ENCODE measurements at places on chromosomes 7 and 10.

- DNase-seq: no peak
These were observed 114.4 kb upstream of the CREB5 start for GRCh38 chr7:28297801-28298459.

GRCh38 chr7:74656441-74656836 lies 1.1 kb upstream of the GTF2I start:
- no peak for DNase-seq

GRCh38 chr7:39910108-39910869 lies 39.8 kb upstream of the CDK13 start:
- DNase-seq: no peak

DNA sequence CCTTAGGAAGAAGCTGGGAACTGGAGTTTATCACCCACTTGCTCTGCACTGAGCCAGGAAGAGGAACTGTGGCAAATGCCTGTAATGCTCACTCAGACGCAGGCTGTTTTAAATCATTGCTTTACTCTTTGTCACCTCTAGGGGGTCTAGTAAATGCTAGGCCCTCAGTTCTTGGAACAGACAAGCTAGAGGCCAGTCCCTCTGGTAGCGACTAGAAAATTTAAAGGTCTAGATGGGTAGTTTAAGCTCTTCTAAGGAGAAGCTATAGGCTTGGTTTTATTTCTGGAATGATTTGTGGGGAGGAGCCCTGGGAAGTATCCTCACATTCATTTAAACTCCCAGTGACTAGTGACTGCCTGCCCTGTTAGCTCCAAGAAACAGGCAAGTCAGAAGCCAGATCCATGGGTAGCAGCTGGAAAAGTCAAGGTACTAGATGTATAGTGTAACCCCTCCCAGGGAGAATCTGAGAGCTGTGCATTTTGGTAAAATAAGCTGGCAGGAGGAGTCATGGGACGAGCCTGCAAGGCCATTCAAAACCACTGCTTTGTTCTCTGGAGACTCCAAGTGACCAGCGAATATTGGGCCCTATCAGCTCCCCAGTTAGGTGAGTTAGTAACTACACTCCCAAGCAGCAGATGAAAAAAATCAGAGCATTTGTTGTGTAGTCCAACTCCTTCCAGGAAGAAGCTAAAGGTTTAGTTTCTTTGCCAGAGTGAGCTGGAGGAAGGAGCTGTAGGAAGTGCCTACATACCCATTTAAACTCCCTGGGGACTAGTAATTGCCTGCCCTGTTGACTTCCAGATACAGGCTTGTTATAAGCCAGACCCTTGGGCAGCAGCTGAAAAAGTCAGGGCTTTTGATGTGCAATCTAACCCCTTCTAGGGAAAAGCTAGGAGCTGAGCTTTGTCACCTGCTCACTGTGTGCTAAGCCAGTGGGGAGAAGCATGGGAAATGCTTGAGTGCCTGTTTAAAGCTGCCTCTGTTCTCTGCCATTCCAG lies 68.9 kb downstream of the DYNC1I1 start:
- no peak for DNase-seq

DNA sequence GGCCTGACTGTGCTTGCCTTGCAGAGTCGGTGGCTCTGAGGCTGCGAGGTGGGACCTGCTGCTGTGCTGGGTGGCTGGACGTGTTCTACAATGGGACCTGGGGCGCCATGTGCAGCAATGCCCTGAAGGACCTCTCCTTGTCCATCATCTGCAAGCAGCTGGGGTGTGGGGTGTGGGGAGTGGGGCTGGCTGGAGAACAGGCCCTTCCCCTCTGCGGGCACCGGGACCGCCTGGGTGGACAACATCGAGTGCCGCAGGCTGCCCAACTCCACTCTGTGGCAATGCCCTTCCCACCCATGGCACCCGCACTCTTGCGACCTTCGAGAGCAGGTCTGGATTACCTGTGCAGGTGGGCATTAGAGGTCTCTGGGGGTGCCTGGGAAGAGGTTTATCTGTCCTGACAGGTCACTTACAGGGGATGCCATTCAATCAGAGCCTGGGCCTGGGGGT lies 10.9 kb downstream of the SCART1 start:
- no peak for DNase-seq

DNA sequence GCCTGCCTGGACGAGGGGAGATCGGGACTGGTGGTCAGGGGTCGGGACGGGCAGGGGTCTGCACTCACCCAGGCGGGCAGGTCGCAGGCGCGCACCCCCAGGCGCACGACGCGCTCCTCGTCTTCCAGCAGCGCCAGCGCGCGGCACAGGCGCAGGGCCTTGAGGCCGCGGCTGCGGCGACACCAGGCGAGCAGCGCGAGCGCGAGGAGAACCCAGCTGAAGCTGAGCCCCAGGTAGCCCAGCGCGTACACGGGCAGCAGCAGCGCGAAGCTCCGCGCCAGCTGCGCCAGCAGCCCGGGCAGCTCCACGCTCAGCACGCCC lies 328 bp downstream of the ESYT2 start:
- DNase-seq: no peak

DNA sequence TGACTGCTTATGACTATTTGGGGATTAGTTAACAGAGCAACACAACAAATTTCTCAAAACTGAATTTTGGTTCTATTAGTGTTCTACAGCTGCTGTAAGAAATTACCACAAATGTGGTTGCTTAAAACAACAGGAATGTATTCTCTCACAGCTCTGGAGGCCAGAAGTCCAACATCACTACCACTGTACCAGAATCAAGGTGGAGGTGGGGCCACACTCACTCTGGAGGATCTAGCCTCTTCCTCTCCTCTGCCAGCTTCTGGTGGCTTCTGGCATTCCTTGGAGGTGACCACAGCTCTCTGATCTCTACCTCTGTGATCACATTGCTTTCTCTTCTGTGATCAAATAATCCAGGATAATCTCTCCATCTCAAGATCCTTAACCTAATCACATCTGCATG lies 194.7 kb upstream of the BMPER start:
- no peak for DNase-seq

- DNase-seq: no peak
These were observed 248.4 kb upstream of the KLF6 start for GRCh38 chr10:4033341-4033896.

GRCh38 chr10:24382045-24382444 lies 173.1 kb downstream of the KIAA1217 start:
- DNase-seq: no peak

- no peak for DNase-seq
These were observed 181.5 kb upstream of the TRIM24 start for GRCh38 chr7:138278601-138279000.

Measured in activated CD8-positive, alpha-beta memory T cell treated with anti-CD3 and anti-CD28 coated beads for 48 hours (primary cell).